Stimulated activated CD8-positive, alpha-beta memory T cell treated with anti-CD3 and anti-CD28 coated beads, Interleukin-15, amount 100 ng/mL, for 4 hours (primary cell): ENCODE measurements at places on chromosomes 11 and 22.

GRCh38 chr11:46321757-46322156, 25.5 kb upstream of the DGKZ start:
- DNase-seq, result no peak

- DNase-seq, result no peak
Measured at GRCh38 chr11:133386852-133387251, 145.4 kb downstream of the OPCML start.

DNA sequence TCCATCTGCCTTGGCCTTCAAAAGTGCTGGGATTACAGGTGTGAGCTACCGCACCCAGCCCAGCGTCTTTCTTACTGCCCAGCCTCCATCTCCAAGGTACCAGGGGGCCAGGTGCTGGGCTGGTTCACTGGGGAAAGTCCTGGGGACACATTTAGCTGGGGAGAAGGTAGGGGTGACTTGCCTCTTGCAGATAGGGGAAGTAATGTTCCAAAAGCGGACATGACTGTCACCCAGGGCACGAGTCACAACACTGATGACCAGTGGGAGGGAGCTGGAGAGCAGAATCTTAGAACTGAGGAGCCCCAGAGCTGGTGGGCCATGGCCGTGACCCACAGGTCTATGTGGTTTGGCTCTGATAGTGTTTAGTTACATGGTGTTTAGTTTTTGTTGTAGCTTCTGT, 2.4 kb upstream of the SLC15A3 start:
- no peak for DNase-seq

GRCh38 chr22:26977741-26978376, 320.5 kb downstream of the MIAT start:
- no peak for DNase-seq

- no peak for DNase-seq
Measured at GRCh38 chr22:44409211-44409973, 88.6 kb downstream of the RTL6 start.

DNA sequence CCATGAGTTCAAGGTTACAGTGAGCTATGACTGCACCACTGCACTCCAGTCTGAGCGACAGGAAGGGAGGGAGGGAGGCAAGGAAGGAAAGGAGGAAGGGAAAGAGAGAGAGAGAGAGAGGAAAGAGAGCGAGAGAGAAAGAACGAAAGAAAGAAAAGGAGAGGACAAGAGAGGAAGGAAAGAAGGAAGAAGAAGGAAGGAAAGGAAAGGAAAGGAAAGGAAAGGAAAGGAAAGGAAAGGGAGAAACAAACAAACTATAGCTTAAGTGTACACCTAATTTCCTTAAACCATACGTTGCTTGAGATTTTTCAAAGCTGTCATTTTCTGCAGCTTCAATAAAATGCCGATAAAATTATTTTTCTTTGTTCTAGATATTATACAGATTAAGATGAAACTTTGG, 80.2 kb upstream of the APOA1 start:
- DNase-seq, result no peak

DNA sequence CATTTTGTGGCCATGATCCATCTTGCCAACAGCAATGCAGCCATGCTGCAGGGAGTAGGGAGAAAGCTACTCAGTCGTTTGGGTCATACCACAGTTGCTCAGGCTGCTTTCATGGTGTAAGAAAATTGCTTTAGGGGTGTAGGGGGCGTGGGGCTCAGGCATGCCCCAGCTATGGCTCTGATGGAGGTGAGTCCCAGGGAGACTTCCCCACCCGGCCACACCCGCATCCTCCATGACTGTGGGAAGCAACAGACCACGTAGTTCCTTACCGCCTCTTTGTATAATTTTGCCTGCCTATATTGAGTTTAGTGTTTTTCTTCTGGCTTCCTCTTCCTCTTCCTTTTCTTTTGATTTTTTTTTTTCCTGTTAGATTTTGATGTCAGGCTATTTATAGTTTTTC, 58.8 kb downstream of the SPECC1L start:
- DNase-seq, result no peak

DNA sequence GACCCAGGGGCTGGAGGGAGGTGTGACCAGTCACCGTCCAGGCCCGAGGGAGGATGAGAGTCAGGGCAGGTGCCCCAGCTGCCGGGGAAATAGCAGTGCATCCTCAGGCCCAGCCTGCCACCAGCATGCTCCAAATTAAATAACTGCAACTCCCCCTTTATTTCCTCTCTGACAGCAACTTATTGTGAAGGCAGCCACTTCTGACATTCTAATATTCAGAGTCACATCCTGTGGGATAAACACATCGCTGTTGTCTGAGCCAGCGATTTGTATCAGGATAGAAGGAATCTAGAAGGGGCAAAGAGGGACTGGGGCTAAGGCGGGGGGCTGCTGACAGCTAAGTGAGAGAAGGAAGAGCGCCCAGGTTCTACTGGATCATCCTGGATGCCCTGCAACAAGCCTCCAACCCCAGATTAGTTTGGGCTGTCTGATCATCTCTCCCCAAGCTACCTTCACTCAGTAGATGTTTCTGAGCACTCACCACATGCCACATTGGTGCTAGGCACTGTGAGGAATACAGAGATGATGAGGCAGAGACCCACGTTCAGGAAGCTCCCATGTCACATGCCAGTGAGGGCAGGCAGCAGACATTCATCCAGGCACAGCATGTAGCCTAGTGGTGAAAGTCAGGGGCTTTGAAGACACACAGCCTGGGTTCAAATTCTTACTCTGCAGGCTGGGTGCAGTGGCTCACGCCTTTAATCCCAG, 214.1 kb downstream of the BUD13 start:
- no peak for DNase-seq

GRCh38 chr22:46073683-46074504, 76.4 kb upstream of the PPARA start:
- DNase-seq, result no peak

DNA sequence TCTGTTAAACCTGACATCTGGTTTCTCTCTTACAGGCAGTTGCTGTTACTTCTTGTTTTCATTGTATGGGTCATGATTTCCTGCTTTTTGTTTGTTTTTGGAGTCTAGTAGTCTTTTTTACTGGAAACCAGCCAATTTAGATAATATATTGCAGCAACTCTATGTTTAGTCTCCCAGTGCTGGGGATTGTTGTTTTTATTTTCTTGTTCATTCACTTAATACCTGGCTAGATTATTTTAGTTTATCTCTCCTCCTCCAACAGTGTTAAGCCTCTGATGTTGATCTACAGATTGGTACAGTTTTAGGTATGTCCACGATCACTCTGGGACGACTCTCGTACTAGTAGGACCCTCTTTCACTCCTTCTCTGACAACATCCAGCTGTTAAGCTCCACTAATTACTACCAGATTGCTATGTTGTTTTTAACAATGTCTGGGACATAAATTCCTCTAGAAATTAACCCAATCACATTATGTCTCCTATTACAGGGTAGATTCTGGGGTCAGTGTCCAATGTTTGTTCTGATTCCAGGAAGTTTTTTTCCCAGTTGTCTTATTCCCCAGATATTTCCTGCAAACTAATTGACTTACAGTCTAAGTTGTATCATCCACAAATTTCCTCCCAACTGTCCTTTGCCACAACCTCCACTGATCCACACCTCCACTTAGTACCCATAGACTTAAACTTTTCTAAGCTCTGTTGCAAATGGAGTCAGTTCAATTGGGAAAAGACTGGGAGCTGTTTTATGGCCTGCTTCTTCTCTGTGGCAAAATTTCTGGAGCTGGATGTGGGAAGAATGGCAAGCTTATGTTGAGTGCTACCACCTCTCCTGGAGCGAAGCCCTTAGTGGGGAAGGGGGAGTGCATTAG, 1280.6 kb upstream of the CNTN5 start:
- no peak for DNase-seq

DNA sequence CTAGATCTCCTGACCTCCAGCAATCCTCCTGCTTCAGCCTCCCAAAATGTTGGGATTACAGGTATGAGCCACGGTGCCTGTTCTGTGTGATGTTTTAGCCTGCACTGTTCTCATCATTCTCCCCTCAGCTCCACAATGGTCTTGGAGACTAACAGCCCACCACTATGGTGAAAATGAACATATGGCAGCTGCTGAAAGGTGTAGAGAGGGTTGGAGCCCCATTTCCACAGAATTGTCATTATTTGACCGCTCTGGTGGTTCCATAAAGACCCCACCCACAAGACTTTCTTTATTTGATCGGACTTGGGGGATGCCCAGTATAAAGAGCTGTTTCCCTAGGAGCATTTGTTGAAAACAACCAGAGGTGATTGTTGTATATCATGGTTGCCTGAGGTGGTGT, 67.9 kb upstream of the SEPTIN5 start:
- no peak for DNase-seq

- DNase-seq, result no peak
Measured at GRCh38 chr22:34645375-34645774, 420.6 kb upstream of the ISX start.

GRCh38 chr11:86187027-86187426, 57.5 kb upstream of the EED start:
- no peak for DNase-seq

DNA sequence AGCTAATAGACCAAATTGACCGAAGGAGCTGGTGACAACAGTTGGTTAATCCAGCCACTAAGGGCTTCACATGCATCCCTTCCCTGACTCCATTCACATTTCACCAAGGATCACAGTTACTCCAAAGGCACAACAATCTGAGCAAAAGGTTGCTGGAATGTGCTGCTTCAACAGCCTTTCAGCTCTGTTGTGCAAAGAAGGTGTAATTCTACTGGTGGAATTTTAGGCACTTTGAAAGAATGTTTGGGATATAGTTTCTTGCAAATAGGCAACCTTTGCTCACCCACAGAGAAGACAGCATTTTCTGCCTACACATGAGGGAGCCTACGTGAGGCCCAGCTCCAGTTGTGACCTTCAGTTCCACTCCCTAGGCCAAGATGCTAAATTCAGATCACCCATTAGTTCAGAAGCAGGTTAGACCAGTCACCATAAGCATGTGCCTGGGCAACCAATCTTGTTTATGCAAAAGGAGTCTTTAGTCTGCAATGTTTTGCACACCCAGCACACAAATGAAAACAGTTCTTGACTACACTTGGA, 21.6 kb upstream of the FCHSD2 start:
- DNase-seq, result no peak

- no peak for DNase-seq
Measured at GRCh38 chr11:22742157-22742613, 75.8 kb downstream of the GAS2 start.

DNA sequence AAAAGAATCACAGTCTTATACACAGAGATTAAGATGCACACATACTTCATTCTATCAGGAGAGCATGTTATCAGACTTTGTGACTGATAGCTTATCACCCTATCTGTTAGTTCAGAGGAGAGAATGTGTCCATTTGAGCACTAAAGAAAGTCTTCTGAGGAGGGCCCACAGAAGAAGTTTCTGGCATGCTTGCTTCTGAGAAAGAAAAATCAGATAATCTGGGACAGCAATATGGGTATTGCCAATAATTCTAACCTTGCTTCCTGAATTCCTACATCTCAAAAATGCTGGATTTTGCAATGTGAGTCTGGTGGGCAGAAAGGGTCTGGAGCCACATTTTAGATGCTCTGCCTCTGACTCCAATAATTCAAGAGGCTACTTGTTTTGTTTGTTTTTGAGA, 128.9 kb downstream of the RBFOX2 start:
- DNase-seq, result no peak

DNA sequence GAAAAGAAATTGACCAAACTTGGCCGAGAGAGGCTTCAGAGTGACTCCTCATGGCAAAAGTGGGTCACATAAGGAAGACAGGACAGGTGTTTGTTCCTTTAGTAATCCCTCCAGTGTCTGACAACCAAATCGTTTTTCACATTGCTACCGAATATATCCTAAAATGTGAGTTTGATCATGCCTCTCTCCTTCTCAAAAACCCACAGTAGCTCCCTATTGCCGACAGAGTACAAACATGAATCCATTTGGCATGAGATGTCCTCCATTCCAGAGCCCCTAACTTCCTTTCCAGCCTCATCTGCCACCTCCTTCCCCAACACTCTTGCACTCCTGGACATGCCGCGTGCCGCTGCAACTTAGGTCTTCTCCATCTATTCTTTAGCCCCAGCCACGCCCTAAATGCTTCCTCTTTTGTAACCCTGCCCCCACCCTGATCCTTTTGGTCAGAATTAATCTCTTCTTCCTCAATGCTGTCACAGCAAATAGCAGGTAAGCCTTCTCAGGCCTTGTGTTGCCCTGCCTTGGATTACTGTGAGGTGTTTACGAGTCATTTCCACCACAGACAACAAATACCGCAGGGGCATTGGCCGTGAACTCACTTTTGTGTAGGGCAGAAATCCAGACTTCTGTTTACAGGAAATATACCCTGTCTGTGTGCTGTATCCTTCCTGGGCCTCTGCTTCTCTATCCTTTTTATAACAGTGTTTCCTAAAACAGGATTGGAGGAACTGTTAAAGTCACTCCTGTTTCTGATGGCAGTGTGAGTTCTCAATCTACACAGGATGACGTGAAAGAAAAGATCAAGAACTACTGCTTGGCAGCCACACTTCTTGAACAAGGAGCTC, 66.0 kb upstream of the FTH1 start:
- DNase-seq, result no peak

DNA sequence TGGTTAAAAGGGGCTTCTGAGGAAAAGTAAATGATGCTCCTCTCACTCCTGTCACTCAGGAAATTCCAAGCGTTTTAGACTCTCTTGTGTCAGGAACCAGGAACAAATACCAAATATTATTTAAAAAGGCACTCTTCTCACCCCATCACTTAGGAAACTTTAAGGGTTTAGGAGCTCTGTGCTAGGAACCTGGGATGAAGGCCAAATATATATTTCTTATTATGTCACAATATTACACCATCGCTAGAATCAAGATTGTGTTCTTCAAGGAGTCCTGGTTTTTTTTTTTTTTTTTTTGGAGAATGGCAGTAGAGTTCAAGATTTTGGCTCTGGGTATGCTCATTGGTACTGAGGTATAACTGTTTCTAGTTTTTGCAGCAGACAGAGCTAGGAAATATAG, 79.0 kb upstream of the HEPHL1 start:
- no peak for DNase-seq

DNA sequence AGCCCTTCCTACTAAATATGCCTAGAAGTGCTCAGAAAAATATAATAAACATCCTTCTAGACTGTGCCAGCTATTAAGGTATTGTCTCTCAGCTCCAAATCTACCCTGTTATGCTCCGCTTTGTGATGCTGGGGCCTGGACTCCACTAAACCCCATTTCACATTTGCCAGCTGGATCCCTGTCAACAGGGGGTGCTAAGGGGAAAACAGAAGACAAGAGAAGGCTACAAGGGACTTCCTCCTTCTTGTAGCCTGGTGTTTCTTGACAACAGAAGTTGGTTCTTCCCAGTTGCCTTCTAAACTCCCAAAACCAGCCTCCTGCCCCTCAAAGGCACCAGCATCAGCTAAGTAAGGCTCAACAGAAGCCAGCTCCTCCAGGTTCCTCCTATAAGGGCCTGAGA, 5.2 kb downstream of the NUMA1 start:
- DNase-seq, result no peak
